Right ventricle myocardium inferior (tissue), 1 donor: ENCODE measurements at places on chromosomes 4 and X. TPM values are rescaled to one million over a fixed set of nuclear protein-coding genes. Genes with fewer than 3 reads are reported as not detected.

GRCh38 chr4:47287735-47288134 is 175.8 kb downstream of the COMMD8 start:
- DNase-seq: no peak

DNA sequence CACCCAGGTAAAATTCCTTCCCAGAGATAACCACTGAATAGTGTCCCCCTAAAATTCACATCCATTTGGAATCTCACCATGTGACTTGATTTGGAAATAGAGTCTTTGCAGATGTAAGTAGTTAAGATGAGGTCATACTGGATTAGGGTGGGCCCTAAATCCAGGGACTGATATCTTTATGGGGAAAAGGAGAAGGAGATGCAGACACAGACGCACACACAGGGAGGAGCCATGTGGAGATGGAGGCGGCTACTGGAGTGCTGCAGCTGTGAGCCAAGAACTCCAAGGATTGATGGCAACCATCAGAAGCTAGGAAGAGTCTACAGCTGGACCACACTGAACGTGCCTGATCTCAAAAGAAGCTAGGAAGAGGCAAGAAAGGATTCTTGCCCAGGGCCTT is 96.6 kb upstream of the SRD5A3 start:
- DNase-seq: no peak

DNA sequence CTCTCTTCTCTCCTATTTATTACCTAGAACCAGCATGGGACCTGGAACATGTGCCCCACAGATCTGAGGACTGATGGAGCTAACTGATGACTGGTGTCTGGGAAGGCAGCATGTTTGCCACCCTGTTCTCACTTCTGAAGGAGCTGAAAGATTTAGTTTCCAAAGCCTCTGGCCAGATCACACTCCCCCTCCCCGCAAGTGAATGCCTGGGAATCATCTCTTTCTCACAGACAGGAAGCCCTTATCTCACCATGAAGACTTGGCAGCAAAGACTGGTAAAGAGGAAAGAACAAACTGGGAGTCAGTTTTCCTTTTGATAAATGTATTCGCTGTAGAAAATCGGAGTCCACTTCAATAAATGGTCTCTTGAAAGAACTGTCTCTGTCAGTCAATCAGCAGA is 21.0 kb upstream of the PCYT1B start:
- no peak for DNase-seq

The USP38 gene
- 17.6 TPM for total RNA-seq

The NAA11 gene
- not detected for total RNA-seq

DNA sequence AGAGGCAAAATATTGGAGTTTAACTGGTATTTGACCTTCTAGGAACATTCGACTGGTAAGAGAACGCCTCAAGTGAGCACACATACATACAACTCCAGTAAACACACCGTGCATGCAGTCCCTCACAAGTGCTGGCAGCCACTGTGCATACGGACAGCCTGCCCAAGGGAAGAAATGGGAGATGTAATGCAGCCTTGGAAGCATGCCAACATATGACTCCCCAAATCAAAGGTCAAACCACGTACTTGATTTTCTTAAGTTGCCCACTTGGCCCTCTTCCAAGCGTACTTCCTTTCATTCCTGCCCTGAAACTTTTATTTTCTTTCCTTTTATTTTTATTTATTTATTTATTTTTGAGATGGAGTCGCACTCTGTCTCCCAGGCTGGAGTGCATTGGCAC is 206.6 kb downstream of the SPRY1 start:
- no peak for DNase-seq
